ENCODE measurements at places on chromosomes 7 and 10.

- DNase-seq: no peak
Observed at GRCh38 chr10:60406182-60406581, 16.5 kb upstream of the ANK3 start.

DNA sequence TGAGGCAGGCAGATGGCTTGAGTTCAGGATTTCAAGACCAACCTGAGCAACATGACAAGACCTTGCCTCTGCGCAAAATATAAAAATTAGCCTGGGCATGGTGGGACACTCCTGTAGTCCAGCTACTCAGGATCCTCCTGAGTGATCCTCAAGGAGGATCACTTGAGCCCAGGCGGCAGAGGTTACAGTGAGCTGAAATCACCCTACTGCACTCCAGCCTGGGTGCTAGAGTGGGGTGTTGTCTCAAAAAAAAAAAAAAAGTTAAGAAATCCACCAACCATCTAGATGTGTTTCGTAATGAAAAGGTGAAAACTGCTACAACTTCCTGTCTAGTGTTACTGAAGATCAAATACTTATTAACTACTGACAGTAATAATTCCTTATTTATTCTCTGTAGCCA lies 8.1 kb downstream of the GLCCI1 start:
- no peak for DNase-seq

DNA sequence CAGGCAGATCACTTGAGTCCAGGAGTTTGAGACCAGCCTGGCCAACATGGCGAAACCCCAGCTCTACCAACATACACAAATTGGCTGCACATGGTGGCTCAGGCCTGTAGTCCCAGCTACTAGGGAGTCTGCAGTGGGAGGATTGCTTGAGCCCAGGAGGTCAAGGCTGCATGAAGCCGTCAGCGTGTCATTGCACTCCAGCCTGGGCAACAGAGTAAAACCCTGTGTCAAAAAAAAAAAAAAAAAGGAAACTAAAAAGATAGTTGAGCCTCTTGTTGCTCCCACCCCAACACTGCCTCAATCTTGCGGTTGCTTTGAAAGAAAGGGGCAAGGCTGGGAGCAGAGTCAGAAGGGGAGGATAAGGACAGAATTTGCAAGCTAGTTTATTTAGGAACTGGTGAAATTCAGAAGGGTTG lies 69.9 kb downstream of the SYPL1 start:
- no peak for DNase-seq

GRCh38 chr10:124325633-124325914 lies 93.1 kb downstream of the OAT start:
- no peak for DNase-seq

GRCh38 chr7:132262160-132262470 lies 314.2 kb downstream of the PLXNA4 start:
- DNase-seq: no peak

GRCh38 chr7:107138696-107139420 lies 29.9 kb upstream of the HBP1 start:
- DNase-seq: no peak

DNA sequence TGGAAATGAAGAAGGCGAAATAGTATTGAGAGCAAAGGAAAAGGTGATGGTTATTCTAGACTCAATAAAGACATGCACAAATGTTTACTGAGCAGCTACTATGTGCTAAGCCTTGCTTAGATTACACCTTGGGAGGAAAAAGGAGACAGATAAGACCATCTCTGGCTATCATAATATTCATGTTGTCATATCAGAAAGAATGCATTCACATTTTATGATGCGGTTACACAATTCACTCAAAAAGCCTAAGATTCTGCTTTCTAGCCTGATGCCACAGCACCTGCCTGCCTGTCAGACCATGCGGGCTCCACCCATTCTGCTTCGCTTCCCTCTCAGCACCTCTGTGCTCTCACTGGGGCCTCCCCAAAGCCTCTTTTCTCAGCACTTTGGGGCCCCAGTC lies 100.9 kb downstream of the JCAD start:
- DNase-seq: no peak

DNA sequence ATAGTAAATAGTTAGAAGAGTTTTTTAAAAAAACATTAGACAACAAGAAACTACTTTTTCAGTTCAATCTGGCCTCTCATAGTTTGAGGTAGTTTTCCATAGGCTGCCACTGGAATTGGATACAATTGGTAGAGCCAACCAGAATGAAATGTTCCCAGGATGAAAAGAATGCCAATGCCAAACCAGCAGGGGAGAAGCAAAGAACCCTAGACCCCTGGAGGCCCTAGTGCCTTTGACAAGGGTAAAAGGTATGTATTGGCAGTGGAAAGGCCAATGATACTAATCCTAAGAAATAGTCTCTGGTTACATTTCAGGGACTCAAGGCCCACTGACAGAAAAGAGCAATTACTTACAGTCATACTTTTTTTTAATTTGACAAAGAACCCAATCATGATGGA lies 77.4 kb upstream of the SEM1 start:
- no peak for DNase-seq

- no peak for DNase-seq
Observed at GRCh38 chr7:92840316-92840715, 3.9 kb upstream of the CDK6 start.

GRCh38 chr7:116588225-116588624 lies 63.4 kb downstream of the CAV1 start:
- no peak for DNase-seq

- no peak for DNase-seq
Observed at GRCh38 chr7:106814887-106815286, 50.2 kb upstream of the PIK3CG start.

GRCh38 chr10:97022616-97023015 lies 163.1 kb downstream of the SLIT1 start:
- DNase-seq: no peak

DNA sequence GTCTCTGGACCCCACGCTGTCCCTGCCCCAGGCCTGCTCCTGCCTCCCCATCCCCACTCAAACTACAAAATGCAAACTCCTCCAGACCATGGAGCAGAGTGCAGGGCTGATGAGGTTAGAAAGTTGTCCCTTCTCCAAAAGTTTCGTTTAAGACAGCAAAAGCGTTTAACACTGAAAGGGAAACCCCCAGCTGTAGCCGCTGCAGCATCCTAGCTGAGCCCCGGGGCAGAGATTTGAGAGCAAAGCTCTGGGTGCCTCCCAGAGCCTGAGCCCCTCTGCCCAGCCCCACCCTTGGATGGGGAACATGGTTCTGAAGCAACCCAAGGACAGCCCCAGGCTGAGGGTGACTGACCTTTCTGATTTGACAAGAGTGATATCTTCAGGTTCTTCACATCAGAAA lies 52.8 kb upstream of the ENO4 start:
- DNase-seq: no peak

DNA sequence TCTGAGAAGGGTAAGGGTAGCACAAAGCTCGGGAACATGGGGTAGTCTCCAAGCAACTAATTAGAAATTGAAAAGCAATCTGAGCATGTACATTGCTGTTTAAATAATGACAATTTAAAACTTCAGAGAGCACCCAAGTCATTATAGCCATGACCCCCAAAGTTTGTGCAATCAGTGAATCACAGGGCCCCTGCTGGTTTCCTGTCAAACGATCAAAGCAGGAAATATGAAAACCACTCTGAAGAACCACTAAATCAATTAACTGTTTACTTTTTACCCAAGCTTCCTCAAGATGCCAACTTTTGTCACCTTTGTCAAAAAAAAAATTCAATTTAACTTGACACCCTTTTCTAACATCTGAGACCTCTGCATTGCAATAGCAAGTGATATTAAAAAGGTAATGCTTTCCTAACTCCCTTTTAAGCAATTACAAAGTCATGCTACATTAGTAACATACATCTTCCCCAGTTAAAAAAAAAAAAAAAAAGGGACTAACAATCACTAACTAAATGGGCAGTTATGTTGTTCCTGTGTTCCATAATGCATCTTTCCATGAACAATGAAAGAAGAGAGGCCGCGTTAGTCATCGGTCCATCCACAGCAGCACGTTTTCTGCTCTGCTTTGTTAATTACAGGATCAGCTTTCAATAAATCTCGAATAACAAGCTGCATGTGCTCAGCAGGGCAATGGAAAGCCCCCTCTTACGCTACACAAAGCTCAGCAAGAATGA lies 80.6 kb downstream of the ETV1 start:
- no peak for DNase-seq

DNA sequence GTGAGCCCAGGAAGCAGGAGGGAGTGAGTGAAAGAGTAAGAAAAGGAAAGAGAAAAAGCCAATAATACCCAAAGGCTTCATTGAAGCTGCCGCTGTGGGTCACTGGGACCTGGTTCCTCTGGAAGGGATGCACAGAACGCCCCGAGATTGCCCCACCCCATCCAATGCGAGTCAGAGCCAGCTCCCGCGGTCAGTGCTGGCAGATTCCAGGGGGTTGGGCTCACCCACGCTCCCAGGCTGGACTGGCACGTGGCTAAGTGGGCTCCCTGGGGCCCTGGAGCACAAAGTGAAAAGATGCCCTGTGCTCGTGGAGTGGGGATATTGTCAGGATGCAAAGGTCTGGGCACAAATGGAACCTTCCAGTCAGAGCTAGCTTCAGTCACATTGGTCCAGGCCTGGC lies 117.0 kb downstream of the OAT start:
- DNase-seq: no peak

- DNase-seq: no peak
Observed at GRCh38 chr10:114647545-114648138, 10.4 kb downstream of the ABLIM1 start.

GRCh38 chr7:35988818-35989217 lies 164.2 kb upstream of the EEPD1 start:
- DNase-seq: no peak

DNA sequence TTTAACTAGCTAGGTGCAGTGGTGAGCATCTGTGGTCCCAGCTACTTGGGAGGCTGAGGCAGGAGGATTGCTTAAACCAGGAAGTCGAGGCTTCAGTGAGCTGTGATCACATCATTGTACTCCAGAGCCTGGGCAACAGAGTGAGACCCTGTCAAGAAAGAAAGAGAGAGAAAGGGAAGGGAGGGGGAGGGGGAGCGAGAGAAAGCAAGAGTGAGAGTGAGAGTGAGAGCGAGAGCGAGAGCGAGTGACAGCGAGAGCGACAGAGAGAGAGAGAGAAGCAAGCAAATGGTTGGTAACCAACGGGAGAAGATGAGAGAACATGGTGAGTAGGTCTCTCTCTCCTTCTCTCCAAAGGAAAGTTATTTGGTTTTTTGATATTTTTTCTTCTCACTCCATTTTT lies 69.8 kb upstream of the DGKI start:
- DNase-seq: no peak

DNA sequence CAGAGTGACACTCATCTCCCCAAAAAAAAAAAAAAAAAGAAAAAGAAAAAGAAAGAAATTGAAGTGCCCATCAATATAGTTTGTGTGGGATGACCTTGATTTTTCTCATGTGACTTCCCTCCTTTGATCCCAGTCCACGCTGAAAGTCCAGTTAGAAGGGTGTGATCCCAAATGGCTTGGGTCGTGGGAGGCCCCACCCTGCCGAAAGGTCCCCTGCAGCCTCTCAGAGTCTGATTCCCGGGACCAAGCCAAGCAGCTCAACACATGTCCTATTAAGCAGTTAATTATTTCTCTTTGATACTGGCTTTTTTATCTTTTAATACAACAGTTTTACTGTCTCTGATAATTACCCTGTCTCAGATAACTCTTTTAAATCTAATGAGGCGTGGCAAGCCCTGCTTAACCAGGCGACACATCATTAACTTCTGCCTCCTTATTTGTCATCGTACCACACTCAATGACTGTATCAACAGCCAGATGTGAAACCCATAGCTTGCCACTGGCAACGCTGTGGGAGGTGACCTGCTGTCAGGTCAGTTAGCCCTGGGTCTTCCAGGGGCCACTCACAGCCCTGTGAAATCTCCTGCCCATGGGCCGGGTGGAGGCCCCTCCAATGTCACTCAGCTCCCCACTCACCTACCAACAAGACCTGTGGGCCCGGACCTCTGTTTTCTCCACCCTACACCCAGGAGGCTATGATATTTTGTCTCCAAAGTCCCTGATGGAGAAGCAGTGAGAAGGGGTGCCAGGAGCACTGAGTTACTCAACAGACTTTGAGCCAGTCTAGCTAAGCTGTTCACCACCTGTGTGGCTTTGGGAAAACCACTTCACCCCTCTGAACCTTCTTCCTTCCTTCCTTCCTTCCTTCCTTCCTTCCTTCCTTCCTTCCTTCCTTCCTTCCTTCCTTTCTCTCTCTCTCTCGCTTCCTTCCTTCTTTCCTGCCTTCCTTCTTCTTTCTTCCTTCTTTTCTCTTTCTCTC lies 110.0 kb upstream of the SFMBT2 start:
- DNase-seq: no peak

DNA sequence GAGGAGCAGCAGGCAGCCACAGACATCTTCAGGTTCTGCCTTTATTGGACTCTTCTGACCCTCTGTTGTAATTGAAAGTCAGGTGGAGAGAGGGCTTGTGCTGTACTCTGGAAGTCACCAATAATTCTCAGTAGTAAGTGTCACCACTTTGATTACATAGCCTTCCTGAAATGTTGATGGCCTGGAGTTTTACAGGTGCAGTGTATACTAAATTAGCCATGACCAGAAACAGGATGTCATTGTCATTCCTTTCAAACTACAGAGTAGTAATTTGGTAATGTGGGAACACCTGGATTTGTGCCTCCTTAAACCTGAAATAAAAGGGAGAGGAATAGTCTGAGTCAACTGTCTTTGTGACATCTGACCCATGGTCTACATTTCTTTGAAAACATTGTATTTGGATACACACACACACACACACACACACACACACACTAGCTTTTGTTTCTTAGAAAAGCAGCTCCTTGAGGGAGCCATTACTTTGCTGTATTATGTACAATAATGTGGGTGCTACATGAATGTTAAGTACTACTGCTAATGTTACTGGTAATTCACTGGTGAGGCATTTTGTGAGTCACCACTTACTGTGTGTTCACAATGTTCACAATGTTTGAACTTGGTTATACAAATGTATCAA lies 19.6 kb downstream of the ARL4A start:
- DNase-seq: no peak

DNA sequence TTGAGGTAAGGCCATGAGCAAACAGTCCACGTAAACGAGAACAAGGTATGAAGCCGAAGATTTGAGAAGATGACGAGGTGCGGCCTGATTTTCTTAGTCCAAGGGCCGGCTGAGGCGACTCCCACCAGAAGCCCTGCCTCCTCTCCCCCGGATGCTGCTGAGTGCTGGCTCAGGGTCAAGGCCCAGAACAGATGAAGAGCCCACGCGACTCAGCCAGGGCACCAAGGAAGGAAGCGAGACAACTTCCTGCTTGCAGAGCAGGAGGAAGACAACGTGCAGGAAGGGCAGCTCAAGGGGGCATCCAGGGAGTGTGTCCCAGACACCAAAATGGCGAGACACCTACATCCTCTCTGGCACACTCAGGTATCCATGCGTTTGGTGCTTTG lies 99.5 kb downstream of the CYTH3 start:
- no peak for DNase-seq

GRCh38 chr10:13102002-13102794 lies 2.2 kb downstream of the OPTN start:
- DNase-seq: no peak
